ENCODE measurements at places on chromosomes 13 and 19. TPM values are rescaled to one million over a fixed set of nuclear protein-coding genes. Genes with fewer than 3 reads are reported as not detected.

GRCh38 chr13:29801737-29802305, 48.6 kb downstream of the UBL3 start:
- no peaks in the 10 kb centered on the region for H3K4me1 ChIP-seq
- no peaks in the 10 kb centered on the region for H3K27me3 ChIP-seq
- no peaks in the 10 kb centered on the region for H3K36me3 ChIP-seq
- no peak for DNase-seq
- no peak overlapping the region for H3K4me3 ChIP-seq

The CCDC122 gene
- total RNA-seq, result 3.2 TPM

The PINLYP gene
- 14.3 TPM for total RNA-seq

DNA sequence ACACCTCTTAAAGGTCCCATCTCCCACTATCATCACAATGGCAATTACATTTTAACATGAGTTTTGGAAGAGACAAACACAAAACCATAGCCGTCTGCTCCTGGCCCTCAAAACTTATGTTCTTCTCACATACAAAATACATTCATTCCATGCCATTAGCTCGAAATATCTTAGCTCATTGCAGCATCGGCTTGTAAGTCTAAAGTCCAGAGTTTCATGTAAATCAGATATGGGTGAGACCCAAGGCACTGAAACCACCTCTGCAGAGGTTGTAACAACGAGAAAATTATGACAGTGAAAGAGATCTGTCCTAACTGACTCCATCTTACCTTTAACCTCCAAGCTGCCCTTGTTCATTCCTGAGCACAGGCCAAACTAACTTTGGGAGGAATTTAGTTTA, 635.0 kb upstream of the SPRY2 start:
- no peak overlapping the region for H3K4me3 ChIP-seq
- H3K36me3 ChIP-seq, result no peaks in the 10 kb centered on the region
- DNase-seq, result no peak
- no peaks in the 10 kb centered on the region for H3K4me1 ChIP-seq
- no peaks in the 10 kb centered on the region for H3K27me3 ChIP-seq
